ENCODE measurements at places on chromosomes 1 and 21. TPM values are rescaled to one million over a fixed set of nuclear protein-coding genes. Genes with fewer than 3 reads are reported as not detected.

MKNK1 gene
- 51.0 TPM for polyA plus RNA-seq

FMO3 gene
- not detected for polyA plus RNA-seq

UBXN10 gene
- polyA plus RNA-seq, result 0.10 TPM

LIN28A gene
- polyA plus RNA-seq, result not detected

NCSTN gene
- polyA plus RNA-seq, result 113 TPM

C8A gene
- polyA plus RNA-seq, result not detected

ARMH1 gene
- polyA plus RNA-seq, result 253 TPM

CHI3L2 gene
- polyA plus RNA-seq, result 30.3 TPM

PGLYRP4 gene
- polyA plus RNA-seq, result not detected

SYT14 gene
- not detected for polyA plus RNA-seq

RAB7B gene
- not detected for polyA plus RNA-seq

ATP1A4 gene
- 0.12 TPM for polyA plus RNA-seq

CLCNKB gene
- polyA plus RNA-seq, result not detected

TRIM67 gene
- polyA plus RNA-seq, result 0.01 TPM

PCP4L1 gene
- polyA plus RNA-seq, result not detected

MYOM3 gene
- not detected for polyA plus RNA-seq

TAF12 gene
- 15.8 TPM for polyA plus RNA-seq

LCE2B gene
- polyA plus RNA-seq, result not detected

EFNA4 gene
- polyA plus RNA-seq, result 10.6 TPM

IVL gene
- polyA plus RNA-seq, result not detected

VWA5B1 gene
- polyA plus RNA-seq, result not detected

ADORA3 gene
- 0.17 TPM for polyA plus RNA-seq

HES2 gene
- not detected for polyA plus RNA-seq

LAMB3 gene
- polyA plus RNA-seq, result 0.33 TPM

TAF13 gene
- polyA plus RNA-seq, result 6.6 TPM

PLCH2 gene
- 24.4 TPM for polyA plus RNA-seq

CITED4 gene
- 4.1 TPM for polyA plus RNA-seq

GPR25 gene
- 1.1 TPM for polyA plus RNA-seq

RNU1-3 gene
- not detected for polyA plus RNA-seq

CFAP45 gene
- polyA plus RNA-seq, result 1.3 TPM

GPR153 gene
- 0.04 TPM for polyA plus RNA-seq

KANK4 gene
- not detected for polyA plus RNA-seq

ZZZ3 gene
- 14.4 TPM for polyA plus RNA-seq

BGLAP gene
- polyA plus RNA-seq, result 3.1 TPM

BATF3 gene
- polyA plus RNA-seq, result 0.79 TPM

FAM43B gene
- polyA plus RNA-seq, result not detected

SEC16B gene
- polyA plus RNA-seq, result not detected

CLDN19 gene
- not detected for polyA plus RNA-seq

PARK7 gene
- polyA plus RNA-seq, result 87.7 TPM

AADACL4 gene
- polyA plus RNA-seq, result not detected

ELAVL4 gene
- not detected for polyA plus RNA-seq

UCK2 gene
- polyA plus RNA-seq, result 8.9 TPM

TCHHL1 gene
- polyA plus RNA-seq, result not detected

FCRL6 gene
- 0.81 TPM for polyA plus RNA-seq

CKS1B gene
- polyA plus RNA-seq, result 33.0 TPM

DENND2D gene
- 48.0 TPM for polyA plus RNA-seq

GNAT2 gene
- polyA plus RNA-seq, result not detected

TMEM79 gene
- 16.9 TPM for polyA plus RNA-seq

All from B cell (primary cell).